ENCODE measurements at places on chromosomes 4 and X.

DNA sequence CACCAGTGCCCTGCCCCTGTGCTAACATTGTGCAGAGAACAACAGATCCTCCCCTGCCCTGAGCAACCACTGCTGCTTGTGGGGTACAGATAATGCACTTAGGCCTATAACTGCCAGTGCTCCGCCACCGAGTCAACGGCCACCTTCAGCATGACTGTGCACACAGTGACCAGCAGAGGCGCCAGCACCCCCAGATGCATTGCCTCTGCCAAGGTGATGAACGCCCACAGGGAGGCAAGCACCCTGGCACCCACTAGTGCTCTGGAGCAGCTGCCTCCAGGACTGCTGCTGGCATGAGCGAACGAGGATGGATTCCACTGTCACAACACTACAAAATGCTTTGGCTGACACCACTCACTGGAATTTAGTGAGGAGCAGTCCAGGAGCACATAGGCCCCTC, 38.2 kb downstream of the SPIN2B start:
- no peak for DNase-seq

GRCh38 chrX:55109306-55109705, 20.5 kb downstream of the PAGE2 start:
- DNase-seq: no peak

DNA sequence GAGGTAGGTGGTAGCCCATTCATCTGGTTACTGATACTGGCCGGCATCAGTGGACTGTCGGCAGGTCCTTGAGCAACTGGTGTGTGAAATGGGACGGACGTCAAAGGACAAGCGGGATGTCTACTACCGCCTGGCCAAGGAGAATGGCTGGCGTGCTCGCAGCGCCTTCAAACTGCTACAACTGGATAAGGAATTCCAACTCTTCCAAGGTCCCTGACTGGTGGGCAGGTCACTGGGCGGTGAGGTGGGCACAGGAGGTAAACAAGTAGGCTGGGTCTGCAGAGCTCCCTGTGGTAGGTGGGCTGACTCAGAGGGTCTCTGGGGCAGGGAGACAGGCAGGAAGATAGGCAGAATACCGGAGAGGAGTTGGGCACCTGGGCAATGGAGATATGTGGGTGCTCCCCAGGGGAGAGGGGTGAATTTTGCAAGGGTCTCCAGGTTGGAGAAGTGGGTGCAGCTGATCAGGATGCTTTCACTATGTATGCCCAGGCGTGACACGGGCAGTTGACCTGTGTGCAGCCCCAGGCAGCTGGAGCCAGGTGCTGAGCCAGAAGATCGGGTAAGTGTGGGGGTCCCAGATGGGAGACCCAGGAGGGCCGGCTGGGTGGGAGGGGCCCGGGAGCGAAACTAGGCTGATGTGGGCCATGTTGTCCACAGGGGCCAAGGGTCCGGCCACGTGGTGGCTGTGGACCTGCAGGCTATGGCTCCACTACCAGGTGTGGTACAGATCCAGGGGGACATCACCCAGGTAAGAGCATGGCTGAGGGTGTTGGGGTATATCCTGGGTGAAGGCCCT, 2.2 kb downstream of the FTSJ1 start:
- no peak for DNase-seq

DNA sequence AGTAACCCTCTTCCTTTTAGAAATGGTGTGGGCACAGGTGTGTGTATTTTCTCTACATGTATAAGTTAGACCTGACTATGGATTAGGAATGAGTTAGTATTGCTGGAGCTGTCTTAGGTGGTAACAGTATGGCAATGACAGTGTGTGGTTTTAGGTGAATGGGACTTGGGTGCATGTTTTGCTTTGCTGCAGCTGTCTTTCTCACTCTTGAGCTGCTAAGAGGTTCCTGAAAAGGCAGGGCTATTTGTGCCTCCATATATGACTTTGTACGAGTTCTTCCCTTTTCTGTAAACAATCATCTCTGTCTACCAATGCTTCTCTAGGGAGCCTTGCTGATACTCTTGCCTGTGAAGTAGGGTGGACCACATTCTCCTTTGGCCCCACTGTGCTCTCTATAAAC, 234.8 kb upstream of the HHIP start:
- DNase-seq: no peak

GRCh38 chr4:184812651-184813181, 13.1 kb downstream of the ACSL1 start:
- no peak for DNase-seq

DNA sequence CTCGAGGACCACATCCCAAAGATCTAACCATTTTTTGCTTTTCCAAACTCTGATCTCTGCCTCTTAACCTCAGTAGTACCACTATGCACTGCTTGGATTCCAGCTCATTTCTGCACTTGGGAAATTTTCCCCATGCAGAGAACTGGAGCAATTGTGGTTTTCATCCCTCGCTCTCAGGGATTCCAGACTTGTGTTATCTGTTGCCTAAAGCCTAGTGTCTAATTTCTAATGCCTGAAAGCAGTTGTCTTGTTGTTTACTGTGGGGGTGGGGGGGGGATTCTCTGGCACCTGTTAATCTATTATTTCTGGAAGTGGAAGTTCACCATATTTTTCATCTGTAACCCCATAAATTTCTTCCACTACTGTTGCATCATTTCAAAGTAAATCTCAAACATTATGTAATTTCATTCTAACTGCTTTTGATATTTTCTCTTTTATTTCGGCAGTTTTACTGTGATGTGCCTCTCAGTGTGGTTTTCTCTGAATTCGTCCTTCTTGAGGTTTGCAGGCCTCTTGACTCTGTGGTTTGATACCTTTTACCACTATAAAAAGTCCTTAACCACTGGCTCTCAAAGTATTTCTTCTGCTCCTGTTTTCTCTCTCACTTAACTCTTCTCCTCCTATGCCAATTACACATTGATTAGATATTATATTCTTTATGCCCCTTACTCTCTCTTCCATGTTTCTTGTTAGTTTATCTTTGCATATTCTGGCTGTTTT, 205.6 kb upstream of the EOLA2 start:
- DNase-seq: no peak

GRCh38 chr4:130722361-130722760, 1626.4 kb downstream of the C4orf33 start:
- DNase-seq: no peak

GRCh38 chrX:23822397-23822796, 39.4 kb downstream of the SAT1 start:
- DNase-seq: no peak

DNA sequence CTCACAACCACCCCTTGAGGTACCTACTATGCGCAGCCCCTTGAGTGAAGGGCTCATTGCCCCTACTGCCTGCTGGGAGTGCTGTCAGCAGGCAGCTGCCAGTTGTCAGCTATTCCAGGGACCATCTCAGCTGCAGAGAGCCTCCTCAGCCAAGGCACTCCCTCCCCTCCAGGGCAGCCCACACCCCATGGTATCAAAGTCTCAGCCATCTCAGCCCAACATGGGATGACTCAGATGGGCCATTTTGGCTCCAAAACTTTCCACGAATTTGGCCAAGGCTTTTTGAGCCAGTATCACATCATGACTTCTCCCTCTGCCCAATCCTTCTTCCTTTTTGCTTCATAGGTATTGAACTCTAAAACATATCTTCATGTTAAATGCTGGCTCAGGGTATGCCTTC, 61.4 kb upstream of the MAP3K15 start:
- no peak for DNase-seq

DNA sequence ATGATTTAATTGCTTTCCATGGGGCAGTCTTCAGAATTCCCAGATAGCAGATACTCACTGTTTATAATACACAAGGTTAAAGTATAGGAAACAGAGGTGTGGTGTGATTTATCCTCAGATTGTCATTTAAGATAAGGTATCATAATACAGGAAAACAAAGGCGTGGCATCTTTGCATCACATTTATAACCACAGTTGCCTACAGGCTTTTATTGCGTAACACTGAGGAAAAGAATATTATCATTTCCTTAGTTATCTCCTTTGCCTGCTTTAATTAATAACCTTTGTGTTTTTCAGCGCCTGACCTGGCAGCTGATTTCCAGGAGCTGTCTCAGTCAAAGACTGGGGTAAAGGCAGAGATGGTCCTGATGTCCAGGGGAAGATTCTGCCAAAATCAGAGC, 68.8 kb downstream of the SSX7 start:
- no peak for DNase-seq

GRCh38 chrX:78455901-78456300, 128.5 kb upstream of the CYSLTR1 start:
- no peak for DNase-seq

DNA sequence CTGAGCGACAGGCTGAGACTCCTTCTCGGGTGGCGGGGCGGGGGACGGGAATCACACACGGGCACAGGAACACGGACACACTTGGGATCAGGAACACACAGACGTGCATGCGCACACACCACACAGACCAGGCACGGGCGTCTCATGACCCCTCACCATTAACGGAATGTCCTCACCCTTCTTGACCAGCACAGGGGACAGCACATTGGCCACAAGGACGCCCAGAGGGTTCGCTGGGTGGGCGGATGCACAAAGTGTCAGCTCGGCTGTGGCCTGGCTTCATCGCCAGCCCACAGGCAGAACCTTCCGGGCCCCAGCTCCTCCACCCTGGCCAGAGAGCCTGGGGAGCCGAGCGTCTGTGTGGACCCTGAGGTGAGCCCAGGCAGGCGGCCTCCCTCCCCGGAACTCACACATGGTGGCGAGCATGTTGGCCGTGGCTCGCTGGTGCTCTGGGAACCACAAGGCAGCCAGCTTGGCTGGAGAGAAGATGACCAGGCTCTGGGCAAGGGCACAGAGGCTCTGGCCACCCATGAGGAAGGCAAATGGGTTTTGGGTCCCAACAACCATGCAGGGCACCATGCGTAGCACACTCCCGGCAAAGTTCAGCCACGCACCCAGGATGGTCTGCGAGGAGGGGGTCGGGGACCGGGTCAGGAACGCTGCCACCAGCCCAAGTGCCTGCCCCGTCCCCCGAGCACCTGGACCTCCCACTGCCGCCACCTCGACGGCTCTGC, 3.1 kb downstream of the SLC49A3 start:
- no peak for DNase-seq

DNA sequence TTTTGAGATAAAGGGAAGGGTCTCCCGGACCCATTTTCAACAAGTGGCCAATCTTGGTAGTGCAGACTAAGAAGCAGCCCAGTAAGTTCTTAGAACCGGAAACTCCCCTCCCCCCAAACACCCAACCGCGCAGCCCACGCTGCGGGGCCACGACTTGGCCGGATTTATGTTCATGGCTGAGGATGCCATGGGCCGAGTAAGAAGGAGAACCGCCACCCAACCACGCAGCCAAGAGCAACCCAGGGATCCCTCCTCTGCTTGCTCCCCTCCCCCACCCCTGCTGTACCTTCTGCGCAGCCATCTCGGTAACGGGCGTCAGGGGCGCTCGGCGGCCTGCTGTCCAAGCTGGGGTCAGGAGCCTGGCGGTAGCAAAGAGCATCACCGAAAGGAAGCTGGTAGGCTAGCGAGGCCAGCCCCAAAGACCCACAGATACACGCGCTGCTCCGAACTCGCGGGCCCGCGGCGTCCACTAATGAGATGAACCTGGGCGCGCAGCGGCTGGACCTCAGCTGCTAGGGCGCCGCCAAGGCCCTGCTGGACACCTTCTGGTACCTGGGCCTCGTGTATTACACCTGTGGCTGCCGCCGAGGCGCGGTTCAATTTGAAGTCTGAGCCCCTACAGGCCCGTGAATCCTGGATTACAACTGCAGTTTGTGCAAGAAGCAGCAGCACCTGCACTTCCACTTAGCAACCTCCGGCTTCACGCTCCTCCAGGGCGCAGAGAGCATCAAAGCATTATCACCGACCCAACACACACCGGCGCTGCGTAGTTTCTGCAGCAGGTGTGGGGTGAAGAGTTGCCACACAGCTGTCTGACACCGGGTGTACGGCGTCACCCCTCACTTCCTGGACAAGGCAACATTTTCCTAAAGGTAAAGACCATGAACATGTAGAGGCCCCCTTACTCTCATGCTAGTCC, 63.4 kb downstream of the NUDT10 start:
- DNase-seq: no peak

GRCh38 chr4:2333916-2334644, 72.2 kb upstream of the MXD4 start:
- no peak for DNase-seq

DNA sequence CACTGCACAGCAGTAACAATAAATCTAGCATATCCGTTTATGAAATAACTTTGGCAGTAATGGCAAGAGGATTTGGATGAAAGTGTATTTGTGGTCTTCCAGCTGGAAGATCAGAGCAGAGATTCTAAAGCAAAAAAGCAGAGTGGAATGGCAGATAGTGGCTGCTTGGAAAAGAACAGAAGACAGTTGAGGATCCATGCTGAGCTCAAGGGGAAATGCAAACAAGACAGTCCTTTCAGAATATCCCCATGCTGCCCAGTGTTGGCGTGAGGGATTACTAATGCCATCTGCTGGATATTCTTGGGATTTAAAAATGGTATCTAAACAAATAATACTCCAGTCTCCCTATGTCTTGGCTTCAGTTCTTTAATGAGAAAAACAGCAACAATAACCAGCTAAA, 629.1 kb upstream of the ATOH1 start:
- DNase-seq: no peak

DNA sequence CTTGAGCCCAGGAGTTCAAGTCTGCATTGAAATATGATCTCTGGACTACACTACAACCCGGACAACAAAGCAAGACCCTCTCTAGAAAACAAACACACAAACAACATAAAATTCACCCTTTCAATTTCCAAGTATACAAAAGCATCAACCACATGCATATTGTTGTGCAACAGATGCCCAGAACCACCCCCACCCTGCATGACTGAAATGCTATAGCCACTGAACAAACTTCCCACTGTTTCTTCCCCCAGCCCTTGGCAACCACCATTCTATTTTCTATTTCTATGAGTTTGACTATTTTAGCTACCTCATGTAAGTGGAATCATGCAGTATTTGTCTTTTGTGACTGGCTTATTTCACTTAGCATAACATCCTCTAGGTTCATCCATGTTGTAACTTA, 14.2 kb upstream of the C4orf51 start:
- no peak for DNase-seq

DNA sequence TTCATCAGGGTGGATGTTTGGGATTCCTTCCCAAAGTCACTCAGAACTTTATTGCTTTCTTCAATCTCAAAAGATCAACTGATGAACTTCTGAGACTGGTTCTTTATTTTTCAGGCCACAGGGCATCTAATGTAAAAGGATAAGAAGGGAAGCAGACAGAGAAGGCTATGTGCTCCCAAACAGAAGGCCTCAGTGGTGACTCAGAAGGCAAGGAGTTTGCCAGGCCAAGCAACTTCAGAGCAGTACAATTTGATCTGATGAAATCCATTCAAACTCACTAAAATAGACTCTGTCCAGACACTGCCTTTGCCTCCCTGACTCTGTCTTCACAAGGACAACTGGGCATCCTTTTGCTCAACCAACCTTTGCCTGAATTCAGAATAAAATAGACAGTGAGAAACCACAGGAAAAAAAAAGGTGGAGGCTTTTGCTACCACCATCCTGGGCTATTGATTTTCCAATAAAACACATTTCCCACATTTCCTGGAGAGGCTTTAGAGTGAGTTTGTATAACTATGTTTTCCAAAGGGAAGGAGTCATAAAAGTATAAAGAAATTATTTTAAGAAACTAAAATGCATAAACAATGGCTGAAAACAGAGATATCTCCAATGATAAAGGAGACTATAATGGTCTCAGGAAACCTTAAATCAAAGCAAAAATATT, 55.2 kb downstream of the ARHGEF6 start:
- DNase-seq: peak; percentile 2
